ENCODE measurements at places on chromosomes 3 and 15.

GRCh38 chr3:183328823-183329222 lies 75.8 kb downstream of the B3GNT5 start:
- no peak for DNase-seq

GRCh38 chr3:133476971-133477375 lies 77.1 kb downstream of the BFSP2 start:
- DNase-seq, result no peak

DNA sequence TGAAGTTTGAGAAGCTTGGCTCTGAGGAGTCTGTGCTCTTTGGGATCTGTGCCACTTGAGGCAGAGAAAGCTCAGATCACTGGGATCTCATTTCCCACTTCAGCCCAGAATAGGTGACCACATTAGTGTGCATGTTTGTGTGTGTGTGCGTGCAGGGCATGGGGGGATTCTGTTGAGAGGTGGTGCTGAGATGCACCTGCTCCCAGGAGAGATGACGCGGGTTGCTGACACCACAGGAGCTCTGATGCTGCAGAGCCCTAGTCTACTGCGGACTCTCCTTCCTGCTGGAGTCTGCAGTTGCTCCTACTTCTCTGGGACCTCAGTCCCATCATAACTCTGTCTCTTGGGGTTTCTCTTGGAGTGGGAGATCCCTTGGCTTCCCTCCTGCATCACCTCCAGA lies 14.7 kb upstream of the CTXND1 start:
- DNase-seq, result no peak

- DNase-seq, result no peak
These were observed 173.0 kb downstream of the LPP start for GRCh38 chr3:188326968-188327367.

GRCh38 chr15:91302588-91303439 lies 202.8 kb downstream of the SV2B start:
- no peak for DNase-seq

GRCh38 chr15:74809956-74810355 lies 2.7 kb upstream of the LMAN1L start:
- DNase-seq, result no peak

- DNase-seq, result no peak
These were observed 254.2 kb downstream of the ZBTB20 start for GRCh38 chr3:114892880-114893279.

GRCh38 chr3:98733053-98733811 lies 29.9 kb upstream of the ST3GAL6 start:
- no peak for DNase-seq

- DNase-seq, result no peak
These were observed 36.0 kb downstream of the RFTN1 start for GRCh38 chr3:16477521-16477920.

- DNase-seq, result no peak
These were observed 820.0 kb upstream of the SEMA6D start for GRCh38 chr15:46897266-46897665.

GRCh38 chr3:194030372-194030771 lies 105.6 kb upstream of the HES1 start:
- no peak for DNase-seq

DNA sequence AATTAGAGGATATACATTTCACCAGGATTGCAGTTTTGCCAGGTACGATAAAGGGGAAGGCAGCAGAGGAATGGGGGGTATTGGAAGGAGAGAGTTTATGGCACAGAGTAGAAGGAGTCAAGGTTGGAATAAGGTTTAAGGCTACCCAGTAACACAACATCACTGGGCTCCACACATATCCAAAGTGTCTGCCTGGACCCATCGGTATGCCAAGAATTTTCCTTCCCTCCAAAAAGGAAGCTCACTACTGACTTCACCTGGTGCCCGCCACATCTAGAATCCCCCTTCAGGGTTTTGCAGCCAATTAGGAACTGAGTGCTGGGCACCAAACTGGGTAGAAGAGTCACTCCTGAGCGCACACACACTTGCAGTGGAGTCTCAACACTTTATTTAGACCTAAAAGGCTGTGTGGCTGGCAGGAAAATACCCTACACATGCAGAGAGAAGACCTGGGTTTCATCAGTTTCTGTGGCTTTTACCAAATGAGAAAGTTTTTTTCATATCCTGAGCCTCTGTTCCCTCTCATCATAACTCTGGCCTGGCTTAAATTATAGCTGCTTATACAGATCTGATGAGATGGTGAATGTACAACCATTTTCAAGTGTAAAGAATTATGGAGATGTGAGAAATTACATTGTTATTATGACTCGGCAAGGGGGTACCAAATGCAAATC lies 190.8 kb upstream of the LPP start:
- no peak for DNase-seq

- DNase-seq, result no peak
These were observed 28.5 kb downstream of the NR2F2 start for GRCh38 chr15:96358821-96359615.

DNA sequence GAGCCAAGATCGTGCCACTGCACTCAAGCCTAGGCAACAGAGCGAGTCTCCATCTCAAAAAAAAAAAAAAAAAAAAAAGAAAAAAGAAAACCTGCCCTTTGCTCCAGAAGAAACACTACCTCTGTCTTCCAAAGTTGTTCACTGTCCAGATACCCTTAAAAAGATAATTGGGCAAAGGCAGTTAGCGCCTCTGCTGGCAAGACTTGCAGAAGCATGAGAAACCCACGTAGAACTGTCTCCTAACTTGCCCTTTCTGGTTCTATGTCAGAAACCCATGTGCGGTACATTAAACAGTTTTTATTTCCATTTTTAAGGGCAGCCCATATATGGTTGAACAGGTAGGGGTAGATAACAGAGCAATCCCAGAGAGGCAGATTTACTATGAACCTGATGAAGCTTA lies 1026.4 kb downstream of the ROBO2 start:
- no peak for DNase-seq

GRCh38 chr15:90266485-90266884 lies 1.0 kb downstream of the NGRN start:
- DNase-seq, result peak; percentile 38

GRCh38 chr3:47359323-47359722 lies 21.5 kb upstream of the PTPN23 start:
- DNase-seq, result no peak

- no peak for DNase-seq
These were observed 22.9 kb downstream of the SMAD6 start for GRCh38 chr15:66724732-66725463.

DNA sequence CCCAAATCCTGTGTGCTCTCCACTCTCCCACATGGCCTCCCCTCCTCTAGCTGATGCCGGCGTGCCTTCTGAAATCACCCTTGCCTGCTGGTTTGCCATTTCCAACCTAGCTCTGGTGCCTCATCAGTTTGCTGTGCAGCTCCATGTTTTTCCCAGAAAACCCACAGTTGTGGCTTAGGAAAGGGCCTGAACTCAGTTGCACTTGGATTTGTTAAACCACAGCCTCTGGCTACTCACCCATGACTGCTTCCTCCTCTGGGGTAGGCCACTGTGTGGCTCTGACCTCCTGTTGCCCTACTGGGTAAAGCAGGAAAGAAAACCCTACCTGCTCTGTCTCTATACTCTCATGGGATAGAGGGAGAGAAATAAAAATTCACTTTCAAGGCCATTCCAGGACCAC lies 97.3 kb downstream of the DAPK2 start:
- DNase-seq, result no peak

DNA sequence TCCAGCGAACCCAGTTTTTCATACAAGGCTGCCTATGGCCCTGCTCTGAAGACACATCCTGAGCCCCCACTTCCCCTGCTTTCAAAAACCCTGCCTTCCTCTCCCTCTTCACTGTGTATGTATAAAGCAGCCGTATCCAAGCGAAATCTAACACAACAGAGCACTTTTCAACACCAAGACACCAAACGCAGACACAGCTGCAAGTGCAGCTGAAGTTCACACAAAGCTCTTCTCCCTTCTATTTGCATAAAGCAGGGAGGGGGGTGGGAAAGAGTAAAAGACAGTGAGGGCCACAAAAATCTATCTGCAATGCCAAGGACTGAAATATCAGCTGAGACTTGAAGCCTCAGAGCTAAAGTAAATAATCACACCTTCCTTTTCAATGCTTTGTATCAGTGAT lies 35.1 kb upstream of the CSPG5 start:
- no peak for DNase-seq

GRCh38 chr3:100053951-100054620 lies 60.2 kb downstream of the FILIP1L start:
- DNase-seq, result no peak

- no peak for DNase-seq
These were observed 36.0 kb upstream of the NR1I2 start for GRCh38 chr3:119745942-119746341.

- no peak for DNase-seq
These were observed 29.7 kb downstream of the HDC start for GRCh38 chr15:50235794-50236193.

- no peak for DNase-seq
These were observed 147.2 kb upstream of the SLC2A2 start for GRCh38 chr3:171173736-171174135.

DNA sequence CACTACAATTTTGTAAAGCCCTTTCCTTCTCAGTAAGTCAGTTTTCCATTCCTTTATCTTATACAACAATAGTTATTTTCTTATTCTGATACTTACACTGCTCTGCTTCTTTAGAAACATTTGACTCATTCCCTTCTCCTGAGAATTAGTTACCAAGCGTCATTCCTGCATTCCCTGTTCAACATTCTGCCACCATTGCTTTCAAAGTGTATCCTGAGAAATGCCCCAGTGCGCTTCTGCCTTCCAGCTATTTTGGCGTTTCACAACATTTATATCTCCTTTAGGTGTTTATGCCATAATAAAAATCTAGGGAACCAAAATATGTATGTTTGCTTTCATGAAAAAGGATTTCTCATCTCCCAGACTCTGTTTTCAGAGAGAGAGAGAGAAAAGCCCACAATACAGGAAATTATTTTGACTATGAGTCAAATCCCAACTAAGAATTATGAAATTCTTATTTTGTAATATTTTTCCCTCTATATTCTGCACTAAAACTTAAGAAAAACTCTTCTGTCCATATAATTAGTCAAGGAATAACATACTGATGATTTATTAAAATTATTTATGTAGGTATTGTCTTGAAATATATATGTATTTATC lies 118.2 kb upstream of the RAP2B start:
- no peak for DNase-seq

DNA sequence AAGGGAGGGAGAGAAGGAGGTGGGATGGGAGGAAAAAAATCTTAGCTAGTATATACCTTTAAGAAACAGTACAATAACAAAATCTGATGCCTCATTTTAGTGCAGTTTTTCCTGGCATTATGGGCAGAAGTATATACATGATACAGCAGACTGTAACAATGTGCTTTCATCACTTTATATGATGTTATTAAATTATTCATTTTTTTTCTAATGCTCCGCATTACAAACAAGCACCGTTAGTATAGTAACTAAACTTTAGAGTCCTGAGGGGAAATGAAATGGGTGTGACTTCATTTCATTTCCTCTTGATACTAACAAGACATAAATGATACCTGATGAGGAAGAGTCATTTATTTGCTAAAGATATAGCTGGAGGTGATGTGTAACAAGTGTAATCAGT lies 325.3 kb downstream of the ZNF385D start:
- no peak for DNase-seq

DNA sequence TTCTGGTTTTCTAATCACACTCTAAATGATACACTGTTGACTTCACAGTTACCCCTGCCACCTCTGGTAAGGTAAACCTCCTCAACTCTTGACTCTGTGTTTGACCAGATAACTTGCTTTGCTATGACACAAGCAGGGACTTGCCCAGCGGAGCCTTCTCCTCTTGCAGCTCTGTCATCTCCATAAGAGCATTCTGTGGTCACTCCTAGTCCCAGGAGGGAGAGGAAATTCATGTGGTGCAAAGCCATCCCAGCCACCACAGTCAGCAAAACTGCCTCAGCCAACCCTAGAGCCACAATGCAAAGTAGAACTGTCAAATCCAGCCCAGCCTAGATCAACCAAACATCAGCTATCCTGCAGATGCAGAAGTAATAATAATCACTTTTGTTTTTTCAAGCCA lies 144.7 kb upstream of the GADL1 start:
- DNase-seq, result no peak

GRCh38 chr15:40747685-40748631 lies 7.1 kb downstream of the RMDN3 start:
- DNase-seq, result no peak

DNA sequence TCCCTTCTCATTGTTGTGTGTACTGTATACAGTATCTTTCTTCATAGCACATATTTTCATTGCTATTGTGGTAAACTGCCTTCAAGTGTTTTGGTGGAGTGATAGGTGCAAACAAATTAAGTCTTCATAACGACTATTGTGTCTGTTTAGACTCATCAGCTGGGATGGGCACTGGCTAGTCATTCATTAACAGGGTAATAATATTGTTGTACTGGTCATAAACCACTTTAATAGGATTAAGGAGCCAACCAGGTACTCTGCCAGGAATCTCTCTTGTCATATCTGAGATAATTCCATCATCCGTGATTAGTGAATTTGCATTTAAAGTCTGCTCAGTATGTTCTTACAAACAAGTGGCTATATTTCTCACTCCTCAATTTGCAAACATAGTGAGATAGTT lies 10.2 kb upstream of the TMEM45A start:
- DNase-seq, result no peak

- DNase-seq, result no peak
These were observed 190.0 kb downstream of the PLCH1 start for GRCh38 chr3:155554777-155555451.

- peak; percentile 59 for DNase-seq
These were observed at the start of gene WNT7A for GRCh38 chr3:13879946-13880810. Gene WNT7A, minus strand, starts transcription at chr3:13880071. Its CDS starts 255 bp downstream, at chr3:13879816.

GRCh38 chr15:76341366-76342057 lies 4.9 kb downstream of the ISL2 start:
- DNase-seq, result no peak

- DNase-seq, result no peak
These were observed 321.2 kb upstream of the AZI2 start for GRCh38 chr3:28669870-28670269.

DNA sequence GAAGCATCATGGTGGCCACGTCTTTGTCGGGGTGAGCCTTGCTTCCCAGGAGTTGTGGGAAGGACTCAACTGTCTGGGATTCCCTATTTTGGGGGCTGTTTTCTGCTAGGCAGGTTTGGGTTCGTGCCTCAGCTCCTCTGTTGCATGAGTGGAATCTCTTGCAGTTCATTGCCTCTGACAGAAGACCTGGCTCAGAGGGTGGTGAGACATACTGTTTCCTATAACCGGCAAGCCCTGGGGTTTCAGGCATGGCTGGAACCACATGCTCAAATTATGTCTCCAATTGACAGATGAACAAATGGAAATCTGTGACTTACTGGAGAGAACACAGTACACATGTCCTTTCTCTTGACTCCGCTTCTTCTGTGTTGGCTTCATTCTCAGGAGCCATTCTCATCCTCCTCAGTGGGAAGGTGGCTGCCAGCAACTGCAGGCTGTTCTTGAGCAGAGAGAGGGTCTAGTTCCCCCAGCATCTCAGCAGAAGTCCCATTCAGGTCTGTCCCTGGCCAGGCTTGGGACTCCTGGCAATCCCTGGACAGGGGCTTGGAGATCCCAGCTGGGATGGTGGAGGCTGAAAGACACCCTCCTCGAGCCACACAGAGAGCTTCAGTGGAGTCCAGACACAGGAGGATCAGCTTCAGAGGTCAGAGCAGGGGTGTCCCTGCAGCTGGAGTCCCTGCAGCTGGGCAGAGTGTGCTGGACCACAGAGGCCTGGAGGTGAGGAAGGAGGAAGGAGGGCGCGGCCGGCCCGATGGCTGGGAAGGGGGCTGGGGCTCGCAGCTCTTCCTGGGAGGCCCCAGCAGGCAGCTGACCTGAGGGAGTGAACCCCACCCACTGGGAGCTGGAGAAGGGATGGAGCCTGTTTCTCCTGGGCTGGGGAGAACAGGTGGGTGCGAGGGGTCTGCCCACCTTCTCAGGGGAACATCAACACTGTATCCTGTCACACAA lies 97.6 kb downstream of the LSM3 start:
- no peak for DNase-seq

- no peak for DNase-seq
These were observed 130.2 kb upstream of the ATP2B2 start for GRCh38 chr3:10635446-10636076.

All from activated CD4-positive, alpha-beta memory T cell treated with anti-CD3 and anti-CD28 coated beads, Interleukin-2, amount 10 ng/mL, durations not matched to agents 7 days and 5 days (primary cell).